ENCODE measurements at places on chromosomes 5 and 9.

DNA sequence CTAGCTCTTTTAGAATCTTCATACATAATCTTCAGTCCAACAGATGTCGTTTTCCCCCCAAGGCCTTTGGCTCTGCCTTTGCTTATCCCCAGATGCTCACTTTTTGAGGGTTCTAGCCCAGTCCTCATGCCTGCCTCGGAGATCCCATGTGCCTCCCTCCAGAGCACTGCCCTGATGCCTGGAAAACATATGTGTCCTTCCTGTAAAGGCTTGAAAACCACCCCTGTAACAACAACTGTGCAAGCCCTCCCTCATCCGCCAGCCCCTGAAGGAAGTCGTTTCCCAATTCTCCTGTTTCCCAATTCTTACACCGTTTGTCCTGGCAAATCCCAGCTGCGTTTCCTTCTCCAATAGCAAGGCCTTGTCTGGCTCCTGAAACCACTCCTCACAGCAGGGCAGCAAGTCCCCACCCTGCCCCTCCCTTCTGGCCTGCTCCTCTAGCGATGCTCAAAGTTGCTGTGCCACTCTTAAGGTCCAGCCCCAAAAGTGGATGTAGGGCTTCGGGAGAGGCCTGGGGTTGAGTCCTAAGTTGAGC lies 52.2 kb downstream of the SLC36A1 start:
- DNase-seq = no peak

DNA sequence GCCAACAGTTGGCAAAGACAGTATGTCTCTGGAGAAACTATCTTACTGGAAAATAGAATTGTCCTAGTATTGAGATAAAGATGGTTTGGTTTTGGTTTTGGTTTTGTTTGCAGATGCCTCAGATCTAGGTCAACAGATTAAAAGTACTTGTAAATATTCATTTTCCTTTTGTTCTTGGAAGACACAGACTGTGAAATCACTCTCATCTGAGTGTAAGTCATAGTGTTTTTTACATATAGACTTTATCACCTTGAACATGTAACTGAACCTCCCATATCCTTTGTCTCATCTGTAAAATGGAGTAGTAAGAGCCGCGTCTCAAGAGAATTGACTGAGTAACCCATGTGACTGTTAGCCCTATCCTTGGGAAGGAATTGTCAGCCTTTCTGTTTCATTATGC lies 34.3 kb downstream of the MAP3K1 start:
- no peak for DNase-seq

DNA sequence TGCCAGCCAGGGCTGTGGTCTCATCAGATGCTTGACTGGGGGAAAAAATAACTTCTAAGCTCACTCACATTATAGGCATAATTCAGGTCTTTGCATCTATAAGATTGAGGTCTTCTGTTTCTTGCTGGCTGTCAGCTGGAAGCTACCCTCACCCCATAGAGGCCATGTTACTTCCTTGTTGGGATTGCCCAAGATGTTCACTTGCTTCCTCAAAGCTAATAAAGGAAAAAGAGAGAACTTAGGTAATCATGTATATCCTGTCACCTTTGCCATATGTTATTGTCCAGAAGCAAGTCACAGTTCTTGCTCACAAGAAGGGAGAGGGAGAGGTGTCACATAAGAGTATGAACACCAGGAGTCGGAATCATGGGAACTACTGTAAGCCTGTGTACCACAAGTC lies 38.7 kb upstream of the ANKRD34B start:
- DNase-seq = no peak

GRCh38 chr5:14870337-14871213 lies 1.0 kb downstream of the ANKH start:
- peak; percentile 81 for DNase-seq

DNA sequence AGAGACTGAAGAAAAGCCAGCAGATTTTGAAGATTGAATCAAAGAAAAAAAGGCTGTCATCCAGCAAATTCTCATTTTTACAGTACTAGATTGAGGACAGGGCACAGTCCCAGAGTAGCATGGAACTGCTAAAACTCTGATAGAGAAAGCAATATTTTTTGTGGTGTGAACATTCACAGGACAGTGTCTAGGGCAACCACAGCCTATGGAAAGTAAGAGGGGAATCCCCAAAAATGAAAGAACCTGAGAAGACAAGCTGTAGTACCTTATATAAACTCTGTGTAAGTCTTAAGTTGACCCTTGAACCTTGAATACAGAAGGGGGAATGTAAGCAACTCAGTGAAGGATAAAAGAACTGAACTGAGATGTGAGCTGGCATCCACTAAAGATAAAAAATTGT lies 540.3 kb downstream of the HINT1 start:
- no peak for DNase-seq

- DNase-seq = no peak
These were observed 257.9 kb downstream of the ASTN2 start for GRCh38 chr9:117156771-117157535.

GRCh38 chr5:179270581-179271427 lies 74.5 kb downstream of the ADAMTS2 start:
- DNase-seq = no peak

GRCh38 chr9:37464426-37465248 lies 613 bp downstream of the ZBTB5 start:
- DNase-seq = peak; percentile 77

- no peak for DNase-seq
These were observed 5.0 kb downstream of the NCBP1 start for GRCh38 chr9:97638666-97639065.

- DNase-seq = no peak
These were observed 226.2 kb upstream of the TBC1D2 start for GRCh38 chr9:98481676-98482075.

GRCh38 chr5:179870403-179870903 lies 11.8 kb upstream of the MRNIP start:
- peak; percentile 7 for DNase-seq

DNA sequence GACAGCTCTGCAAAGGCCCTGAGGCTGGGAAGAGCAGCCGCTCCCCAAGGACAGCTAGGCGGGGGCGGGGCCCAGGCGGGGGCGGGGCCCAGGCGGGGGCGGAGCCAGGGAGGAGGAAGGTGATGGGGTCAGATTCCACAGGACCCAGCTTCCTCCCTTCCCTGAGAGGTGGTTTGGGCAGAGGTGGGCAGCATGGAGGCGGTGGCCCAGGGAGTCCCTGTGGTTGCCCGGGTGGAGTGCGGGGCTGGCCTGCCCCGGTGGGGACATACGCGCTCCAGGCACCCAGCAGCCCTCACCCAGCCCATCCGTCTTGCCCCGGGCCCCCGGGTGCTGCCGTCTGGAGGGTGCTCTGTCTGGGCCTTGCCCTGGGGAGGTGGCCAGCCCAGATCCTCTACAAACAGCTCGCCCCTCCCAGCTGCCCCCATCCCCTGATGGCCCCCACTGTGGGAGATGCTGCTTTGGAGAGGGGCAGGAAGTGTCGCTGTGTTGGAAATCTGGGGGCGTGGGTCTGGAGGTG lies 11.0 kb upstream of the RNU6ATAC start:
- DNase-seq = no peak

- DNase-seq = no peak
These were observed 89.6 kb downstream of the ASTN2 start for GRCh38 chr9:117325110-117325731.

GRCh38 chr5:91875196-91875779 lies 492.2 kb upstream of the ARRDC3 start:
- DNase-seq = no peak

DNA sequence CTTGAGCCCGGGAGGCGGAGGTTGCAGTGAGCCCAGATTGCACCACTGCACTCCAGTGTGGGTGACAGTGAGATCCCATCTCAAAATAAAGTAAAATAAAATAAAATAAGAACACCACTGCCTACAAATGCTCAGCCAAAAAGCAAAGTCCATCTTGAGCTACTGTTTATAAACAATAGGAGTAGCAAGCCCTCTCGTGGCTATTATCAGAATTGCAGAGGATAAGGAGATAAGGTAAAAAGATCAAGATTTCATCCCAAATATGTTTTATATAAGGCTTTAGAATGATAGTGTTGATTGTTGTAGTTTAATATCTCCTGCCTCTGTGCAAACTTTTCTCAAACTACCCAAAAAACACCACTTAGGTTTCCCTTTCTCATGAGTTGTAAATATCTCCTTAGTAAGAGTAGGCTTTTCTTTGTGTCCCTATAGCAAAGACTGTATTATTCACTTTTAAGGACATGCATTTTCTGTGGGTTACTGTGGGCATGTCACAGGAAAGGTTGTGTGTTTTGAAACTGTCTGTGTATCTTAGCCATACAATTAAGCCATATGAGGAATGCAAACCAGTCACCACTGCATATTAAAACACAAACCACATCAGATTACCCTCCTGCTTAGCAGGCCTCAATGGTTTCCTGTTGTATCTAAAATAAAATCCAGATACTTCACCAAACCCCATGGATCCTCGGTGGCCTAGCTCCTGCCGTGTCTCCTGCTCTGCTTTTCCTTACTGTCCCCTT lies 31.8 kb upstream of the CKS2 start:
- peak; percentile 46 for DNase-seq

DNA sequence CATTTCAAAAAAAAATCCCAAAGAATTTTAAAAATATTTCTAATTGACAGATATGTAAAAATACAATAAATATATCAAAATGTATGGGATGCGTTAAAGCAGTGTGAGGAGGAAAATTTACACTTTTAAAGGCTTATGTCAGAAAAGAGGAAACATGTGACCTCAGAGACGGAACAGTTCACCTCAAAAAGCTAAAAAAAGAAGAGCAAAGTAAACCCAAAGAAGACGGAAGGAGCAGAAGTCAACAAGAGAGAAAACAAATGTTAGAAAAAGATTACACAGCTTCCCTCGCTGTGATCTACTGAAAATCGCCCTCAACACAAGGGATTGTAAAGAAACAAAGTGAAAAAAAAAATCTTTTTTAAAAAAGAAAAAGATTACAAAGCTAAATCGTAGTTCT lies 186.9 kb downstream of the AUH start:
- peak; percentile 36 for DNase-seq

GRCh38 chr5:39714036-39714698 lies 289.4 kb upstream of the DAB2 start:
- DNase-seq = peak; percentile 55

- DNase-seq = no peak
These were observed 6.3 kb upstream of the KCNIP1 start for GRCh38 chr5:170497311-170498038.

- no peak for DNase-seq
These were observed 133.3 kb downstream of the KIAA0825 start for GRCh38 chr5:94485067-94485466.

DNA sequence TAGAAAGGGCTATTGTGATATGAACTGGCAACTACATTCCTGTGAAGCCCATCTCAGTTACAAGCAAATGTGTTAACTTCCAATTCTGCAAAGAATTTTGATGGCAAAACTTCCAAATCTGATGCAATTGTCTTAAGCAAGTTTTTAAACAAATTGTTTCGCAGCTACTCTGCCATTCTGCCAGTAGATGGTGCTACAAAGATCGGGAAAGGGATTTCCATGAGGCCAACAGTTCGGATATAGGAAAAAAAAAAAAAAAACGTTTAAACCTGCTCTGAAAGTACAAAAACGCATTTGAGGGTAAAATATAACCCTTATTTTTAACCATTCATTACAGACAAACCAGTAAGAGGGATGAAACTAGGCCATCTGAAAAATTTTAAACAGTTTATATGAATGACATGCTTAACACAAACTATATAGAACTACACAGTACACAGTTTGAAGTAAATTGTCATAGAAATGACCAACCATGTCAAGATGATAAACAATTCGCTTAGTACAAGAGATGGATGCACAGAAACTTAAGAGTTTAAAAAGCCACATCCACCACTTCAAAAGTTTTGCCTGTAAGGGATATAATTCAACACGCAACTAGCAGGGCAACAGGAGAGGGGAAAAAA lies 2.2 kb downstream of the HNRNPA0 start:
- DNase-seq = peak; percentile 37

GRCh38 chr9:3508521-3509291 lies 17.1 kb downstream of the RFX3 start:
- no peak for DNase-seq

- DNase-seq = no peak
These were observed 70.3 kb downstream of the UGCG start for GRCh38 chr9:111966861-111967291.

GRCh38 chr5:10482791-10483530 lies 41.3 kb downstream of the ROPN1L start:
- DNase-seq = no peak

DNA sequence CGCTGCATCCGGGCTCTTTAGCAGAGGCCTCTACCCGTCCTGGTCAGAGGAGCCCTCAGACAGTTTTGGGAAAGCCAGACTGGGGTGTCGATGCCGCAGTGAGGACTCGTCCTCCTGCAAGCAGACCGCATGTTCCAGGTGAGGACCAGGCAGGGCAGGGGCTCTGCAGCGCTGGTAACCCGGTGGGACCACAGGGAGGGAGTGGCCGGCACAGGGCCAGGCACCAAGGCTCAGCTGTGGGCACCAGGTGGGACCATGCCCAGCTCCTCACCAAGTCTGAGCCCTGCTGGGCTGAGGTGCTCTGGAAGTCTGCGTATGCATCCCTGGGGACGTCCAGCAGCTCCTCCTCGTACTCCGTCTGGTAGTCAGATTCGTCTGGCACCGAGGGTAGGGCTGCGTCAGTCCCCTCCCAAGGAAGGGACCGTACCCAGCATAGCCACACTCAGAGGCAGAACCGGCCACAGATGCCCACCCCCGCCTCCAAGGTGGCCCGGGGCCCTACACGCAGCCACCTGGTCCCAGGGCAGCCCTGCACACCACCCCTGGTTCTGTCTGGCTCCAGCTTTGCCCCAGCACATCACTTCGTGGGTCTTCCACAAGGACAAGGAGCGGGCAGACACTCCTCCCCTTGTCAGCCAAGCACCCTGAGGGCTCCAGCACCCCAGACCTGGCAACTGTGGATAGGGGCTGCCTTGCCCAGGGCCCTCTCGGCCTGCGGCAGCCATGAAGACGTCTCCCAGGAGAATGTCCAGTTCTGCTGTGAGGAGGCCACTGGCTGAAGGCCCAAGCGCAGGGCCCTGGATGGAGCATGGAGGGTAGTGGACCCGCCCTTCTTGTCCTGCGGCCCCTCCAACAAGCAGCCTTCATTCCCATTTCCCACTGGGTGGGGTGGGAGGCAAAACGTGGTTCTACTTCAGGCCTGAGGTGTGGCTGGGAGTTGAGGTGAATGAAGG lies 1.5 kb upstream of the NSMF start:
- no peak for DNase-seq

DNA sequence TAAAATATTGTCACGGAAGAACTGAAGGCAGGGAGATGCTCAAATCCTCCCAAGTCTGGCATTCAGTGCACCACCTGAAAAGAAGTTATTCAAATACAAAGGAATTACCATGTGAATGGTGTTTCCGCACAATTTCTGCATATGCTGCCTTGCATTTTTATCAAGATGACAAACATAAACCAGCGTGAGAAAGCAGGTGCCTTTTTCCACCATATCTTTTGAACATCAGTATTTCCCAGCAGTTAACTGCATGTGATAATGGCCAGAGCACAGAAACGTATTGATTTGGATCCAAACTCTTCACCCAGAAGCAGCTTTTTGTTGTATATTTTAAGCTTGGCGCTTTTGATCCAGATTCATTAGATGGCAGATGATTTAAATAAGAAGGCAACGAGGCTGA lies 808.0 kb downstream of the TLE1 start:
- no peak for DNase-seq

- DNase-seq = no peak
These were observed 53.3 kb downstream of the JADE2 start for GRCh38 chr5:134578578-134579283.

- peak; percentile 2 for DNase-seq
These were observed 491 bp downstream of the APC start for GRCh38 chr5:112738191-112738560.

All from CD4-positive, alpha-beta T cell treated with Interleukin-12 subunit alpha and Interleukin-12 subunit beta, for 1 hour (primary cell).